ENCODE measurements at places on chromosomes 7 and 10.

DNA sequence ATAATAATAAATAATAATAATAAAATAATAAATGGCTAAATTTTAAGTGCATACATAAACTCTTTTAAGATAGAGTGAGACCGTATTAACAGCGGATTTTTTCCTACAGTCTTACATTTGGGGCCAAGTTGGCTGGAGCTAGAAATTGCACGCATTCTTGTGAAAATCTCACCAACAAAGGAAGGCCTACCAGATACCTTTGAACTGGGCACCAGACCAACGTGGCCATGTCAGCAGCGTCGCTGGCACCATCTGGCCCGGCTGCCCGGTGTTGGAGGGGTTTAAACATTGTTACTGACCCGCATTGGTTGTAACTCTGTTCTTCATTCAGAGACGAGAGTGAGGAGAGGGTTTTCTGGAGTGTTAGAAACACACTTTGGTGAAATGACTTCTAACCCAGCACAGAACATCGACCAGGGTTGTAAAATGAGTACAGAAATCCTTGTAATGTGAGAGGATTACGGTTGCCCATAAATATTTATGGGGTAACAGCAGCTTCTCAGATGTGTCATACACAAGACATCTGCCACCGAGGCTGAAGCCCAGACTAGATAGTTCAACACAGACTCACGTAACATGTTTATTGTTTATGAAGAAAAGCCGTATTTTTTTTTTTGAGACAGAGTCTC, 34.6 kb upstream of the UNCX start:
- DNase-seq, result no peak

DNA sequence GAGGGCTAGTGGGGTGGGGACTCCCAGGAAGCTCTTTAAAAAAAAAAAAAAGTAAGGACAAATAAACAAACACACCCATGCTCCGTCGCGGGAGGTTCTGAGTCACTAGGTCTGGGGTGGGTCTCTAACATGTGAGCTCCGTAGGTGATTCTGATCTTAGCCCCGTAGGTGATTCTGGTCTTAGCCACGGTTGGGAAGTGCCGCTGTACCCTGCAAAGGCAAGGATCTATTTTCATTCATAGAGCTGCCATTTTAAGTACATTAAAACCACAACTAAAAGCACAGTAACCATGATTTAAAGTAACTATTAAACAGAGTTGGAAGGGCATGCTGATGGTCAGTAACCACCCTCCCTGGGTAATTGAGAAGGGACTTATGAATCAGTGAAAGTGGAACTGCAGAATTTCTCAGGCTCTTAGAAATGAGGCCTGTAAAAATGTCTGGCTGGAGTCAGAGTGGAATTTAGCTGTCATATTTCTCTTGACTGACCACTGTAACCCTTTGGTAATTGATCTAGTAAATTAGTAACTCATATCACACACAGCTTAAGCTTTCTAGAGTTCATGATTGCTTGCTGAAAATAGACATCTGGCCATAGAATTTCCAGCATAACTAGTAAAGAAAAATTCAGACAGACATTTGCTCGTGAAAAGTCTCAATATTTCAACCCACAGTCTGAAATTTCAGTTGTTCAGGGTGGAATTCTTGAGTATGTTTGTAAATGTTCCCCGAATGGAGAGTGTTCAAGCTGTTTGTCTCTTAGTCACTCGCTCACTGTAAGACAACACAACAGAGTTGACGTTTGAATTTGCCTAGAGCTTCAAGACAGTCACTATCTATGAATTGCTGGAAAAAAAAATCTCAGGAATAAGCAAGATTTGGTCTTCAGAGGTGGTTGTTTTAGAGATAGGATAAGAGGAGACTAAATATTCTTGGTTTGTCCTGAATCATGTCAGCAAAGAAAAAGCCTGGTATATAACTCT, 34.2 kb upstream of the TCF7L2 start:
- no peak for DNase-seq

DNA sequence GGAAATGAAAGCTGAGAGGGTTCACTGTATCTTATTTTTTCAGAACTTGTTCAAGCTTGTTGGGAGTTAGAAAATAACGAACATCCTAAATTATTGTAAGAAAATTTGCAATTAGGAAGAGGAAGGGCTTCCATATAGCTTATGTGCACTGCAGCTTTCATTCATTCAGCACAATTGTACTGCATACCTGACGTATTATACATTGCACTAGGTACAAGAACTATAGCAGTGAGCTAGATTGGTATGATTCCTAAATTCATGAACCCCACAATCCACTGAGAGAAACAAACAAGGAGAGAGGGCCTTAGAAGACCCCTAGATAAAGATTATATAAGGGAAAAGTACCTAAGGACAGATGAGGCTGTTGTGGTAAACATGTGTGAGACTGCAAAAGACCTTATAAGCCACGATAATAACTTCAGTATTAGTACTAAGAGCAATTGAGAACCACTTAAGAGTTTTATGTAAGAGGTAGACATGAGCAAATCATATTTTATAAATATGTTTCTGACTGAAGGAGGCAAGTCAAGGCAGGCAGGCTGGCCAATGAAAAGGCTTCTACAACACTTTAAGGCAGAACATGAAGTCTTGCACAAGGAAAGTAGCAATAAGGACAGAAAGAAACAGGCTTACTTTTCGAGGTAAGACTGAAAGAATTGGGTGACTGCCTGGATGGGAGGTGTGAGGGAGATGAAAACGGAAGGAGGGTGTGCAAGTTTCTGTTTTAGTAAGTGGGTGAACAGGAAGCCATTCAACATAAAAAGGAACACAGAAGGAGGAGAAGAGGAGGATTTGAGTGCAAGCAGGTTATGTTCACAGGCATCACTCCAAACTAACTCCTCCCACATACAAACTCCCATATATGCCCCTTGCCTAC, 77.9 kb upstream of the LRRN3 start:
- DNase-seq, result peak; percentile 3

- no peak for DNase-seq
Measured at GRCh38 chr7:114853189-114853588, 68.7 kb upstream of the MDFIC start.

- no peak for DNase-seq
Measured at GRCh38 chr7:155790666-155791065, 21.6 kb downstream of the SHH start.

DNA sequence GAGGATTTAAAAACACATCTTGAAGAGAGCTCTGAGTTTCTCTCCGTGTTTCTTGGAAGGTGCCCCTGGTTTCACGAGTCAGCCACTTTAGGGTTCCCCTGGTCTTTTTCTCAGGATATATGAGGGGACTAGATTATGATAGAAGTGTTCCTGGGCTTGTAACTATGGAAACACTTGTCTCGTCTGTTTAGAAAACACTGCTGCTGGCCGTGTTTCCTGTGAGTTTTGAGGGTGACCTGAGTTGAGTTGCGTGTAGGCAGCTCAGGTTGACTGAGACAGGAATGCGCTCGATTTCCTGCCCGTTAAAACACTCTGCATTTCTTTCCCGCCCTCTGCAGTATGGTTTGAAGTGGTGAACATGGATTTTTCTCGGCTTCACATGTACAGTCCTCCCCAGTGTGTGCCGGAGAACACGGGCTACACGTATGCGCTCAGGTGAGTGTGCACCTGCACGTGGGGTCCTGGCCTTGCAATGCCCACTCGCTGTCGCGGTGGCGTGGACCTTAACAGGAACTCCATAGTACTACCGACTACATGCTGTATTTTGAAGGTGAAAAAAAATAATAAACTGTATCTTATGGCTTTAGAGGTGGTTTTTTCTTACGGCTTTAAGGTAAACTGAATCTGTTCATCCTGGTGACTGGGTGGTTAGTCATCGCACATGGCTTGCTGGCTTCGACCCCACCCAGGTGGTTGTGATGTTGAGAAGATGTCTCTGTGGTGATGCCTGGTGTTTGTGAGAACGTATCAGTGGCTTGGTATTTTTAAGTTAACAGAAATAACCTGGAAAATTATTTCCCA, at the start of gene SUN1:
Gene SUN1 (plus strand): TSS at position 310 of the 801 bp plus-strand sequence. CDS start 49 bp downstream, at position 359.
- peak; percentile 46 for DNase-seq

GRCh38 chr7:95473276-95473985, 12.3 kb upstream of the ASB4 start:
- no peak for DNase-seq

DNA sequence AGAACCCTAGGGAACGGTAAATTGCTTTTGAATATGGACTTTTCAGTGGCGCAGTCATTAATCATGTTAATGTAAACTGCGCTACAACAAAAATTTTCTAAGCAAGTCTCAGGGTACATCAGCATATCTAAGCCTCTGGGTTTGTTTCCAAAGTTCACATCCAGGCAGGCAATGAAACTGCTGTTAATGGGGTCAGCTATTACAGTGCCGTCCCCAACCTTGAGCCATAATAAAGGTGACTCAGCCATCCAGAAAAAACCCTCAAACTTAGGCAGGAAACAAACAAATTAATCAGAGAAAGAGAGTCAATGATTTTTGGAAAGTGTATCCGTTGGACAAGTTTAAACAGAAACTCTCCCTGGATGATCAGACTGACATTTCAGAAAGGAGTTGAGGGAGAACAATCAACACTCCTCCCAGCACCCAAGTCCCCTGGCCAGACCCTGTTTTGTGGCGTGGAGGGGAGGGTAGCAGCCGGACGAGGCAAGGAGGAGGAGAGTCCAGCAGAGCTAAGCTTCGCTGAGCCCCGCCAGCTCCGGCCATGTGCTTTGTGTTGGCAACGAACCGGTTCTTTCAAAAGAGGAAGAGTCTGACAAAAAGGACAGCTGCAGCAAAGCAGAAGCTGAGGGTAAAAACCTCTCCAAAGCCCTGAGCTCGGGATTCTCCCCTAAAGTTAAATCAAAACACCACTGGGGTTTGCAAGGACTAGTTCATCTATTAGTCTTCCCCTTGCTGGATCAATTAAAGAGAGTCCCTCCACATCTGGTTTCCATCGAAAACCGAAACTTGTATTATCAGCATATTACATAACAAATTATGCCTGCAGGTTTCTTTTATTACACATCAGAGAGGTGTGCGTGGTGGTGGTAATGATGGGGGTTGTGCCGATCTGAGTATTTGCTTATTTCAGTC, 3.6 kb downstream of the FAM53B start:
- DNase-seq, result no peak

- no peak for DNase-seq
Measured at GRCh38 chr10:90437452-90437851, 420.4 kb downstream of the HTR7 start.

GRCh38 chr7:25949736-25950487, 202.1 kb upstream of the NFE2L3 start:
- no peak for DNase-seq

DNA sequence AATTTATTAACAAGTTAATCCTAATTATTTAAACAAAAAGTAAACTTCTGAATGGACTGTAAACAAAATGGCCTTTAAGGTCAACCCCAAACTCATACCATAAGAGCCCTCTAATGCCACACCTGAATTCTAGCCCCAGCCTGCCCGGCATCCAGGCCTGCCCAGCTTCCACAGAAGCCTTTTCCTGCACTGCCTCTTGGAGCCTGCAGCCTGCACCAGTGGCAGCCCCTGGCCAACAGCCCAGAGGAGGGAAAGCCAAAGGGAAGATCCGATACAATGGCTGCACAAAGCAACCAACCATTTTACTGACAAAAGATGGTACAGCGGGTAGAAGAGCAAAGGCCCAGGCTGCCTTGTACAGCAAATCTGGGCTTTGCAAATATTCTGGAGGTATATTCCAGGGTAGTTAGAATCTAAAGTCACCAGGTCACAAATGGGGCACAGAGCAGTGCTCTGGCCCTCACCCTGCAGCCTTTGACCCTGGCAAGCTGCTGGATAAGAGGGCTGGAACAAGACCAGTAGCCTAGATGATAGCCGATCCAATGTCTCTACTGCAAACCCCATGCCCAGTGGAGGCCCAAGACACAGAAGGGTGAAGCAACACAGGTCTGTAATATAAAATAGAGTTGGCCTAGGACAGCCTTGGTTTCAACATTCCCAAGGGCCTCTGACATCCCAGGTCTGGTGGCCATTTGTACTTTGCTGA, 12.5 kb upstream of the CH25H start:
- DNase-seq, result no peak

GRCh38 chr7:115951547-115951946, 79.0 kb downstream of the TFEC start:
- DNase-seq, result no peak

DNA sequence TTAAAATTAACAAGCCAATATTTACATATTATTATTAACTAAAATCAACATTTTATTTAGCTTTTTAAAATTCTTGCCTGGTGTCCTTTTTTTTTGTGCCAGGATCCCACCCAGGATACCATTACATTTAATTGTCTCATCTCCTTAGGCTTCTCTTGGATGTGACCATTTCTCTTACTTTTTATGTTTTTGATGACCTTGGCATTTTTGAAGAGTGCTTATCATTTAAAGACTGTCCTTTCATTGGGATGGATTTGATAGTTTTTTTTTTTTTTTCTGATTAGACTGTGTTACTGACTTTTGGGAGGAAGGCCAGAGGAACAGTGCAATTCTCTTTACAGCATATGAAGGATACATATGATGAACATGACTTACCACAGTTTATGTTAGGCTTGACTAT, 181.4 kb upstream of the SMIM30 start:
- DNase-seq, result no peak

DNA sequence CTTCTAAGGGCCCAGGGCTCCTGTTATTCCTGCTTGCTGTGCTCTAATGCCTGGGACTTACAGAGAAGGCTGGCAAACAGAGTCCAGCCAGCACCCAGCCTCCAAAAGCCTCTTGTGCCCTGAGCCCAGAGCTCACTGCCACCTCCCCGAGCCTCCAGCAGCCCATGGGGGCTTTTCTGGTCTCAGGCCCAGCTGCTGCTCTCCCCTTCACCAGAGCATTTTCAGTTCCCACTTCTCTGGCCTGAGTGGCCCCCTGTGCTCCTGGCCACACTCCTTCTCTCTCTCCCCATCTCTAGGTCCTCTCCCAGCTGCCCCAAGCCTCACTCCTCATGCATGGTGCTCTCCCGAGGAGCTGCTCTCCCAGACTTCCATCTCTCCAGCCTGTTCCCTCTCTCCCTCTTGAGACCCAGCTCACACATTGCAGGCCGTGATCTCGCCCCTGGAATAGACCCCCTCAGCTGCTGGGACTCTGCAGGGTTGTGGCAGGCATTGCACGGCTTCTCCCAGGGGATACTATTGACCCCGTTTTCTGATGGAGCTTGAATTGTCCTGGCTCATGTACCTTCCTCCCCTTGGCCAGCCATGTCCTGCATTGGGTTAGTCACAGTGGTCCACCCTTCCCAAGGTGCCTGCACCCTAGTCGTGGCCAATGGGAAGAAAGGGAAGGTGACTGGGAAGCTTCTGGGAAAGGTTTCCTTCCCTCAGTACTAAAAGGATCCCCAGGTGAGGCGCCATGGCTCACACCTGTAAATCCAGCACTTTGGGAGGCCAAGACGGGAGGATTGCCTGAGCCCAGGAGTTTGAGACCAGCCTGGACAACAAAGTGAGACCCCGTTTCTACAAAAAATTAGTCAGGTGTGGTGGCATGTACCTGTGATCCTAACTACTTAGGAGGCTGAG, 9.0 kb upstream of the RASSF4 start:
- no peak for DNase-seq

- DNase-seq, result no peak
Measured at GRCh38 chr7:141575654-141576448, 24.6 kb downstream of the AGK start.

GRCh38 chr10:44917848-44918247, 6.7 kb downstream of the TMEM72 start:
- no peak for DNase-seq

- DNase-seq, result no peak
Measured at GRCh38 chr10:12717981-12718707, 283.4 kb downstream of the CCDC3 start.

All from effector memory CD8-positive, alpha-beta T cell (primary cell).